Activated naive CD8-positive, alpha-beta T cell treated with anti-CD3 and anti-CD28 coated beads, Interleukin-2, amount 10 ng/mL, durations not matched to agents 7 days and 5 days (primary cell): ENCODE measurements at places on chromosomes 1 and 21. TPM values are rescaled to one million over a fixed set of nuclear protein-coding genes. Genes with fewer than 3 reads are reported as not detected.

DNA sequence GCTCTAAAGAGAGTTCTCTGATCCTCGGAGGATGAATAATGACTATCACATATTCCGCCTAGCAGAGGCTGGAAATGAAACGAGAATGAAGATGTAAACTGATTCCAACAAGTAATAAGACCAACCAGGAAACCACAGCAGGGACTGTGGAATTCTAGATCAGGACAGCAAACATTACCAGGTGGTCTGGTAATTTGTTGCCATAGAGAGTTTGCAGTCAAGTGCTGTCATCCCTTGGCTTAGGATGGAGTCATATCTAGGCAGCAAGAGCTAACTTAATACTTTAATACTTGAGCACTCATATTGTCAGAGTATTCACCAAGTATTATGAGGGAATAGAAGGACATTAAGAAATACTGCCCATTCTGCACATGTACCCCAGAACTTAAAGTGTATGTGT is 45.1 kb upstream of the MUTYH start:
- H3K4me1 ChIP-seq = no peaks in the 10 kb centered on the region
- H3K4me3 ChIP-seq = no peak overlapping the region
- no peaks in the 10 kb centered on the region for H3K36me3 ChIP-seq
- DNase-seq = no peak
- H3K27ac ChIP-seq = no peak overlapping the region
- H3K27me3 ChIP-seq = no peaks in the 10 kb centered on the region

DNA sequence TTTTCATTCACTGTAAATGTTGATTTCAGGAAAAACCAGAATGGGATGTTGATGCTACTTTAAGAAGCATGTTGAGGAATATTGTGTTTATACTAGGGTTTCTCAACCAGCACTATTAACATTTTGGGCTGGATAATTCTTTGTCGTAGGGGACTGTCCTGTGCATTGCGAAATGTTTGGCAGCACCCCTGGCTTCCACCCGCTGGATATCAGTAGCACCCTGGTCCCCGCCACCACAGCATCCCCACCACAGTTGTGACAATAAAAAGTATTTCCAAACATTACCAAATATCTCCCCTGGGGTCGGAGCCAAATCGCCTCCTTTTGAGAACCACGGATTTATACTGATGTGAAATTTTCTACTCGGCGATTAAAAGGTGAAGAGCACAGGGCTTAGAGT is 41.9 kb downstream of the BTG3 start:
- DNase-seq = no peak
- no peak overlapping the region for H3K4me3 ChIP-seq
- H3K4me1 ChIP-seq = no peaks in the 10 kb centered on the region
- H3K27me3 ChIP-seq = peaks cover 3% of the 10 kb centered on the region
- no peak overlapping the region for H3K27ac ChIP-seq
- no peaks in the 10 kb centered on the region for H3K36me3 ChIP-seq

The LCE1A gene
- total RNA-seq = not detected

The FCGR3A gene
- total RNA-seq = 1.9 TPM
